Stimulated activated CD8-positive, alpha-beta memory T cell treated with anti-CD3 and anti-CD28 coated beads, Interleukin-7, amount 100 ng/mL, for 1 hour (primary cell): ENCODE measurements at places on chromosomes 2 and 18.
A peak's percentile ranks its signal among the peaks of the same experiment; 100 is the strongest.

DNA sequence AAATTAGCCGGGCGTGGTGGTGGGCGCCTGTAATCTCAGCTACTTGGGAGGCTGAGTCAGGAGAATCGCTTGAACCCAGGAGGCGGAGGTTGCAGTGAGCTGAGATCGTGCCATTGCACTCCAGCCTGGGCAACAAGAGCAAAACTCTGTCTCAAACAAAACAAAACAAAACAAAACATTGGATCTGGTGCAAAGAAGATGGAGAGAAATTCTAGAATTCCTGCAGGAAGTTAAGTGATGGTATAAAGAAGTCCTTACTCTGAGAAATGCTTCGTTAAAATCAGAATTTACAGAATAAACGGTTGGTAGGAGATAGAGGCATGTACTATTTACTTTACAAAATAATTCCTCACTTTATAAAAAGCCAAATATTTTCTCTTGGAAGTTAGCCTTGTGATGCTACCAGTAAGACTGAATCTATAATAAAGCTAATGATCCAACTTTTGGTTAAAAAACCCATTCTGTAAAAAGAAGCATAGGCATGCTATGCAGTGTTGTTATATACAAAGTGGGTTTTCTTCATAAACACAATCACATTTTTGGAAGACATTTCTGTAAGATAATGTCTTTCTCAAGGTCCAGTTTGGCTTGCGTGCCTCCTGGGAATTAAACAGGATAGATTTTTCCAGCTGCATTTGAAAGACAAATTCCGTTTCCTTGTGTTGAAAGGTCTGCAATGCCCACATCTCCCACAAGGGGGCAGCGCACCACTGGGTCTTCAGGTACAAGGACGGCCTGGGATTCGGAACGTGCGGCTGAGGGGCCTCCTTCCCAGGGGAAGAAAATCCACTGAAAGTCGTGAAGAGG lies 35.6 kb upstream of the PNO1 start:
- peak; percentile 55 for DNase-seq

DNA sequence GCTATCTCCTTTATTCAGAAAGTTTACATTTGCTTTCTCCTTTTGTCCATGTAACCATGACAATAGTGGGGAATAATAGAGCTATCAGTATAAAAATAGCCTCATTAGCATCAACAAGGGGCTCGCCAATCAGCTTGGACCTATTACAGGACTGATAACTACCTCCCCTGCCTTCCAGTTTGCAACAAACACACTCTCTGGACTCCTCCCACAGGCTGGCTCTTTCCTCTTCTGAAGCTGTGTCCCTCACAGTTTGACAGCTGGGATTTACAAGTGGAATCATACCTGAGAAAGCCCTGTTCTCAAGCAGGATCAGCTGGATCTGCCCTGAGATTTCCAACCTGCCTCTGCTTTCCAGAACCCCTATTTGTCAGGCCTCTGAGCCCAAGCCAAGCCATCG lies 162.5 kb downstream of the GRB14 start:
- no peak for DNase-seq

DNA sequence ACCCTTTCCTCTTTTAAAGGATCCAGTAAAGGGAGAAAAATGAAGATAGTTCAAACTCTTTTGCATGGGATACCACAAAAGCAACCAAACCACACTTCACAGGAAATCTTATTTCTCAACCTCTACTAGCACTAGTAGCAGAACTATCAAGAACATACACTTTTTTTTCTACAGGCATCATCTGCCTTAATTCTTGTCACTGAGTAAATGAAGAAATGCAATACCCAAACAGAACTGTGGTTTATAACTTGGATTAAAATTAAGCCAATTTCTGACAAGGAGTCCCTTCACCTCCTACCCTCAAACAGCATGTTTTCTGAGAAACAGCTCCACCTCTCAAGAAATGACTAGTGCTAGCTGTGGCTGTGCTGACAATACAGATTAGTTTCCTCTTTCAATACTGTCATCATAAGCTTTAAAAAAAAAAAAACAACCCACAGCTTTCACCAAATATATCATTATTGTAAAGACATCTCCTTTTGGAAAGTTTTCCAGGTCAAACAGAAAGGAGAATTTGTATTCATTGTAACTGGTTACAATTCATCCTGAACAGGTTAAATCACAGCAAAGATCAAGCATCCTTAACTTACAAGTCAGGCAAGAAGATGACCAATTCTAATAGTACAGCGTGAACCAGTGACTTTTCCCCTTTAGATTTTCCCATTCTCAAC lies 44.4 kb downstream of the PTPN2 start:
- no peak for DNase-seq

DNA sequence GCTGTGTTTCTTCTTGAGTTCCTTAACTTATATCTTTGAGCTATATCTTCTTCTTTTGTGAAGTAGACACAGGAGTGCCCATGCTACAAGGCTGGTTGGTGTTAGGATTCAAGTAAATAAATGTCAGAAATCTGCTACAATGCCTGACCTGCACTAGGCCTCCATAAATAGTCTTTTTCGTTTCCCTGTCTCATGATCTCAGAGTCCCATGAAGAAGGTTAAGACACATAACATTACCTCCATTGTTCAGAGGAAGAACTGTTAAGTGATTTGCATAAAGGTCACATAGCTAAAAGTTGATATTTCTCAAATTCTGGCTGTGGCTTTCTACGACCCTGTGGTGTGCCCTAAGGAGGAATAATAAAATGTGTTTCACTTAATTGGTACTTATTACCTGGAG lies 228.4 kb downstream of the KCNS3 start:
- DNase-seq, result no peak

DNA sequence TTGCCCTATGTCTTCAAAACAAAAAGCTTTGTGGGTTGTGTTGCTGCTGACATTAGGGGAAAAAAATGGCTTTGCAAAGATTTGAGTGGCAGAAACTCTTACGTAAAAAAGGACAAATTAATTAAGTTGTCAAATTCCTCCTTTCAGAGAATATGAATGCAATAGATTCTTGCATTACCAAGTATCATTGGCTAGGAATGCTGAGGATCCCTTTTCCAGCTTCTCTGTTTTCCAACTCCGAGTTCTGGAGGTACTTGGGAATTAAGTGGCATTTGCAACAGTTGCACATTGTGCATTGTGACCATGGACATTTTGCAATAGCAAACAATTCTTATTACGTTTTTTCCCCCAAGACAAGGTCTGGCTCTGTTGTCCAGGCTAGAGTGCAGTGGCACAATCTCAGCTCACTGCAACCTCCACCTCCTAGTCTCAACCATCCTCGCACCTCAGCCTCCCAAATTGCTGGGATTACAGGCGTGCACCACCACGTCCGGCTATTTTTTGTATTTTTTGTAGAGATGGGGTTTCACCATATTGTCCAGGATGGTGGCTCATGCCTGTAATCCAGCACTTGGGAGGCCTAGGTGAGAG lies 29.9 kb upstream of the PPP1CB start:
- no peak for DNase-seq
